ENCODE measurements at places on chromosomes 6 and 20.

GRCh38 chr6:34414999-34415858 is 10.6 kb downstream of the RPS10 start:
- DNase-seq = peak; percentile 57

DNA sequence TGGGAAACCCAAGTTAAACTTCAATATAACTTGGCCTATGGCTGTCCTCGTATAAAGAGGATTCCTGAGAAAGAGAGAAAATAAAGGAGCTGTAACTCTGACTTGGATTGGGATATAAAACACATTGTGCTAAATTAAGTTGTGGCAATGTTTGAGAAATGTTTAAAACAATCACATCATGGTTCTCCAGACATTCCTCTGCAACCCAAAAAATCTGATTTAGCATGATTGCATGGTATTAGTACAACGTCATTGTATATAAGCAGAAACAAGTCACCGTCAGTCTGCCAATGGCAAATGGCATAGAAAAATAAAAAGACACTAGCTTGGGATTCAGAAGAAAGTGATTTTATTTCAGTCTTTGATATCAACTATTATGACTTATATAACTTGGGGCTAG is 140.2 kb upstream of the FAM83B start:
- DNase-seq = no peak

GRCh38 chr6:154689493-154690255 is 43.5 kb upstream of the SCAF8 start:
- DNase-seq = no peak

GRCh38 chr6:3527651-3527977 is 70.8 kb upstream of the SLC22A23 start:
- no peak for DNase-seq

DNA sequence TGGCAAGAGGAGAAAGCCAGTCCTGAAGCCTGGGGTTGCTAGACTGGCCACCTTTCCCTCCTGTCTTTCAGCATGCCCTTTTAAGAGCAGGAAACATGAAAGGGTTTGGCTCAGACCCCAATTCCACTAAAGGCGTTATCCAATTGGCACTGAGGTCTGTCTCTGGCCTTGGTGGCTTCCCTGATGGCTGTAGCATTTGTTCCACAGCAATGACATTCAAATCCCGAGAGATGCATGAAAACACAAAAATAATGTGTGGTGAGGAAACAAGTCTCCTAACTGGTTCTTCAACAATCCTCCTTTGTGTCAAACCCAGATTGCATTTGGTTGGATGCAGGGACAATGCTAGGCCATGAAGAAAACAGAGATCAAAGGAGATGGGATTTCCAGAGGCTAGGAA is 56.5 kb upstream of the ADTRP start:
- no peak for DNase-seq

DNA sequence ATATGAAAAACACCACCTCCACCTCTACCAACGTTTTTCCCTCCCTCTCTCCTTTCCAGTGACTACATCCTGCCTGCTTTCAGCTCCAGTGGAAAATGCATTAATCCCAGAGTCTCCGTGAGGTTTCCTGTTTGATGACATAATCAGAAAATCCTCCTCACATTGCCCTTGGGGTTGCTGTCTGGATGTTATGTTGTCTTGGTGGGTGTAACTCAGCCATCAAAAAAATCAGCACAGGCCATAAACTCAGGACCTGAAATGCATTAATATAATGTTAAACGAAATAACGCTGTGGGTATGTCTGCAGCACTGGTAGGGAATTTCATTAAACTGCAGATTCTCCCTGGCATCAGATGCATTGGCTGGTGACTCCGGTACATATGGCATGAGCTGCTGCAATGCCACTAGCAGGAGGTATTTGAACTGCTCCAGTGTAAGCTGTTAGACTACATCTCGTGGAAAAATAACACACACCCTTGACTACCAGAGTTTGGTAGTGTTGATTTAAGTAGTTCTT is 297.8 kb downstream of the PRL start:
- no peak for DNase-seq

GRCh38 chr6:40344566-40345167 is 242.5 kb downstream of the LRFN2 start:
- no peak for DNase-seq

All from CD4-positive, alpha-beta T cell treated with Interleukin-15 for 1 hour (primary cell).